ENCODE measurements at places on chromosomes 11 and 22.

- no peak for DNase-seq
These were observed 115.9 kb upstream of the CRYBB3 start for GRCh38 chr22:25083807-25084200.

- DNase-seq, result no peak
These were observed 31.3 kb downstream of the ATXN10 start for GRCh38 chr22:45702981-45703380.

DNA sequence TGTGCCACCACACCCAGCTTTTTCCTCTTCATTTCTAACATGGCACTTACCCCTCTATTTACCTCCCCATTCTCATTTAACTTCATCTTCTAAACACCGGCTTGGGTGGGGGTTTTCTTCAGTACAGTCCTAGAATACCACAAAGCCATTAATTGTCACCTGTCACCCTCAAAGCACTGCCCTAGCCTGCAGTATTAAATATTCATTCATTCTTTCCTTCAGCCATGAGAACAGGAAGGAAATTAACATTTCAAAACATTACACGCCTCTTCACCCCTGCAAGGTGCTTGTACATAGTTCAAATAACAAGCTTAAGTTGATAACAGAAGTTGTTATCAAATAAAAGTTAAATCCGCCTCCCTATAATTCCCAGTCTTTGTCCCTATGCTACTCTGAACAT lies 10.7 kb upstream of the VPS37C start:
- no peak for DNase-seq

DNA sequence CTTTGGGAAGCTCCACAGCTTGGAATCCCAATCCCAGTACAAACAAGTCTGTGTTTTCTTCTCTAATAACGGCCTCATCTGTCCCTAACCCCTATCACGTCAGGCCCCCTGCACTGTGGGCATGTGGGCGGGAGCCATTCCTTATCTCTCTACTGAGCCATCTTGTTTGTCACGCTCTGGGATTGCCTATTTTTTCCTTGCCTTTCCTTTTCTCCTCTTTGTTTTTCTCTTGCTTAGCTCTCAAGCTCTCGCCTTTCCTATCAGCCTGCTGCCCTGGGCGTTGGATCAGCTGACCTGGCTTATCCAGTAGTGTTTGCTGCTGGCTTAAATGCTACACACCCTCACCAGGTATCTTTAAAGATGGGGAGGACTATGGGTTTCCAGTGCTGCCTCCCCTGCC lies 35.8 kb downstream of the ARHGAP1 start:
- no peak for DNase-seq

- DNase-seq, result no peak
These were observed 288.4 kb upstream of the PITPNB start for GRCh38 chr22:28207281-28208030.

DNA sequence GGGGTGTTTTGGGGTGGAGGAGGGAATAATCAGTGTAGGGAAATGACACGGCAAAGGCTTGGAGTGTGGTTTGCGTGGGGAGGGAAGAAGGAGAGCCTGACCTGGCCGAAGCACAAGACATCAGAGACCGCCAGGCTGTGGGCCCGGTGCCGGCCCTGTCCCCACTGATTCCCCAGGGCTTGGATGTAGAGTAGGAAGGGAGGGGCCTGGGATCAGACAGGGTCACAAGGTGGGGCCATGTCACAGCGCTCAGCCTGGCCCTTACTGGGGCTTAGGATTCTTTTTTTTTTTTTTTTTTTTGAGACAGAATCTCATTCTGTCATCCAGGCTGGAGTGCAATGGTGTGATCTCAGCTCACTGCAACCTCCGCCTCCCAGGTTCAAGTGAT lies 9.8 kb downstream of the PICK1 start:
- DNase-seq, result no peak

DNA sequence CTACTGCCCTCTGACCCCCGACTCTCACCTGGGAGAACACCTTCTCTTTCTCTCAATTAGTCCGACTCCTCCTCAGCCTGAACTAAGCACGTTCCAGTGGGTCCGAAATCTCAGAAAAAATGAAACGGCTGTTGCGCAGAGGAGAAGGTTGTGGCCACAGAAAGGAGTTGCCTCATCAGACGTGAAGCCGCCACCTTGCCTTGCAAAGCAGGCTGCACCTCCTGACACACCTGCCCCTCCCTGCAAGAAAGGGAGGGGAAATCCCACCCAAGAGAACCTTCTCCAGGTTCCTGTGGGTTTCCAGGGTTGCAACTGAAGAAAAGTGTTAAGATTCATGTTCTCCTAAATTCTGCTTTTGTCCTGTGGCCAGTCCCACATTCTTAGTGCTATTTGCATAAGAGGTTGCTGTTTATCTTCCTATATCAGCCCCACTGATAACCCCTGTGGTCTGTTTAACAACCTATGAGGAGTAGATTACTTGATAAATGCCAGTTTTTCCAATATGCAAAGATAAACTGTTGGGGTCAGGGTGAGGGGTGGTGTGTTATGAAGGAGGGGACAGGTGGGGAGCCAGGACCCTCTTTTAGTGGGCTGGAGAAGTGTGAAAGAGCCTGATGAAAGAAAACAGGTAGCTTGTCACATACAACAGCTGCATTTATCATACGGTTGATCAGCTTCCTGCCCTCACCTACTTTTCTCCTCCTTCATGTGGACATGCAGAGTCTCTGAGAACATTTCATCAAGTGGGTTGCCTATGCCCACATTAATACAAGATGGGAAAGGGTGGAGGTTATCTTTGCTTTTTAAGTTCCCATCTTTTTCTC lies 18.2 kb downstream of the ZBTB16 start:
- DNase-seq, result no peak

- DNase-seq, result no peak
These were observed 86.4 kb downstream of the KIRREL3 start for GRCh38 chr11:126914166-126914565.

GRCh38 chr22:38481162-38481870 lies 13.4 kb downstream of the KDELR3 start:
- no peak for DNase-seq

DNA sequence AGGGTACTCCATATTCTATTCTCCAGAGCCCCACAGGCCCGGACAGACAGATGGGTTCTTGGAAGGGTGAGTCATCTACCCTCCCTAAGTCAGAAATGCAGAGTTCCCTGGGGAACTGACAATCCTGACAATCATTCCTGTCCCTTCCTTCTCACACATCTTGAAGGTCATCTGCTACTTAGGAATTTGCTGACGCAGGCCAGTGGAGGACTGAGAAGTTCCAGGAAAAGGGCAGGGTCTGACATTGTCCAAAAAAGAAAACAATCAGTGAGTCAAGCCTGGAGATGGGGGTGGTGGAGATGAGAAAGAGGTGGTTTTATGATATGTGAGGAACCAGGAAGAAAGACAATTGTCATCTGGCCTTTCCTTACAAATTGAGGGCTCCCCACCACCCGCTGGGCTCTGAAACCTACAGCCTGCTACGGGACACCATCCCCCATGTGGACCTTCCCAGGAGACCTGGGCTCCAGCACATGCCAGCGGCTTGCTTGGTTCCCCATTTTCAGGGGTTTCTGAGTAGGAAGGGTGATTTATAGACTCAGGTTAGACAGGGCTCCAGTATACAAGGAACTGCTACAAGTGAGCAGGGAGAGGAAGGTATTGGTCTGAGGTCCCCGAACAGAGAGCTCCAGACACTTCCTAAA lies 12.9 kb downstream of the CD59 start:
- DNase-seq, result no peak

DNA sequence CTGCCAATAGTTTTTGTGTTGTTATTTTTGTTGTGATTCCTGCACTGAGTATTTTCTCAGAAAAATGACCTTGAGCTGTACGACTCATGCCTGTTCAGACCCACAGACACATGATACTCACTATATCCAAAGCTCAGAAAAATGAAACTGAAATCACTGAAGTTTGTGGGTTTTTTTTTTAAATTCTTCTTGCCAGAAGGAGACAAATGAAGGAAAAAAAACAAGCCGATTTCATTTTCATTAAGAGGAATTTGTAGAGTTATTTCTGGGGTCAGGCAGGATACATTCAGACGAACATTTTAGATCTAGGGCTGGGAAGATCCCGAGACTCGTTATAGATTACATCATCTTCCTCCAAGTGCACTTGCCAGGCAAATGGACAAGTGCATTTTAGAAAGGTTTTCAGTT lies 60.4 kb downstream of the BMAL1 start:
- no peak for DNase-seq

Measured in GOT3 (cell line).